CD4-positive, alpha-beta memory T cell (primary cell): ENCODE measurements at places on chromosomes 6 and 20.
A peak's percentile ranks its signal among the peaks of the same experiment; 100 is the strongest.

DNA sequence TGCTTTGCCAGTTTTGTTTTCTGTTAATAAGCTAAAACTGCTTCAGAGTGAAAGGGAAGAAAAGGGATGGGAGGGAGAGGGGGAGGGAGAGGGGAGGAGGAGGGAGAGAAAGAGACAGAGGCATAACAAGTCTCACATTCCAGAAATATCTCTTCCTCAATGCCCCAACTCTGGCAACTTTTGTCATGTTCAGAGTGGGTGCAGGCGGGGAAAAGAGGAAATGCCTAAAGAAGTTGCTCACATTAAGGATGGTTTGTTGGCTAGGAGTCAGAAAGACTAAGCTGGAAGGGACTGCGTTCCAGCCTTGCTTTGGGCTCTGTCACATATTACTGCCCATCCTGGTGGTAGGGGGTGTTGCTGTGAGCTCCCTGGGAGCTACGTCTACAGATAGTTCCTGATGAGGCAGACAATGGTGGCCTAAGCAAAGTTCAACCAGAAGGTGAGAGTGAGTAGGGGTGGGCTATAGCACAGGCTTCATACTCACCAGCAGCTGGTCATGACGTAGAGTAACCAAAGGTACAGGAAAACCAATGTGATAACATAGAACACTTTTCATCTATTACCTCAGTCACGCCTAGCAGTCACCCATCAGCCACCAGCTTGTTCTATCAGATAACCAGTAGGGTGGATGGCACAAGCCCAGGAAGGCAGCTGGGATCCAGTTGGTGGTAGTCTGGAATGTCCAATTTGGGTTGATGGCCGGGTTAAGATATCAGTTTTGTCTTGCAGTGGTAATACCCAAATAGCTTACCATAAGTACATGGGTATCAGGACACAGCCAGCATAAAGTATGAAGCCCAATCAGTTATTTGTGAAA is 2.1 kb downstream of the TSPYL4 start:
- DNase-seq, result no peak
- peak overlapping the region; percentile 97 for H3K27ac ChIP-seq
- no peak overlapping the region for H3K4me3 ChIP-seq
- H3K36me3 ChIP-seq, result no peaks in the 10 kb centered on the region

DNA sequence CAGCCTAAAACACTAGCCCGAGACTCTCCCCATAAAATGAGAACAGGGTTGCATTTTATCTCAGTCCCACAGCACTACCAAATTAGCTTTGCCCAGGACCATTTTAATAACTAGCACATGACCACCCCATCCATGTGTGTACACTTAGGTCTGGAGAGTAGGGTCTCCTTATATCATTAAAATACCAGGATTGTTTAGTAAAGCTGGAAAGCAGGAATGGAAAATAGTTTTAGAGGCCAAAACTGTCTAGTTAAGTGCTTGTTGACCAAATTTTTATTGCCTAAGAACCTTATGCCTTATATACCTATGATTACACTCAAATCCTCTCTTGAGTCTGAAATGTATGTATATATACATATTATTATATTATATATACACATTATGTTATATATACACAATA is 608.4 kb downstream of the HDGFL1 start:
- no peaks in the 10 kb centered on the region for H3K4me1 ChIP-seq
- DNase-seq, result no peak
- no peak overlapping the region for H3K27ac ChIP-seq
- H3K4me3 ChIP-seq, result no peak overlapping the region

- H3K36me3 ChIP-seq, result no peaks in the 10 kb centered on the region
- H3K27me3 ChIP-seq, result no peaks in the 10 kb centered on the region
- no peak for DNase-seq
- peaks cover 28% of the 10 kb centered on the region for H3K4me1 ChIP-seq
- no peak overlapping the region for H3K4me3 ChIP-seq
These were observed 23.8 kb downstream of the HLA-F start for GRCh38 chr6:29746846-29747687.

- peak; percentile 19 for DNase-seq
- no peak overlapping the region for H3K4me3 ChIP-seq
- no peaks in the 10 kb centered on the region for H3K4me1 ChIP-seq
- no peaks in the 10 kb centered on the region for H3K36me3 ChIP-seq
- no peak overlapping the region for H3K27ac ChIP-seq
These were observed 4.9 kb upstream of the BIRC7 start for GRCh38 chr20:63230800-63231268.

DNA sequence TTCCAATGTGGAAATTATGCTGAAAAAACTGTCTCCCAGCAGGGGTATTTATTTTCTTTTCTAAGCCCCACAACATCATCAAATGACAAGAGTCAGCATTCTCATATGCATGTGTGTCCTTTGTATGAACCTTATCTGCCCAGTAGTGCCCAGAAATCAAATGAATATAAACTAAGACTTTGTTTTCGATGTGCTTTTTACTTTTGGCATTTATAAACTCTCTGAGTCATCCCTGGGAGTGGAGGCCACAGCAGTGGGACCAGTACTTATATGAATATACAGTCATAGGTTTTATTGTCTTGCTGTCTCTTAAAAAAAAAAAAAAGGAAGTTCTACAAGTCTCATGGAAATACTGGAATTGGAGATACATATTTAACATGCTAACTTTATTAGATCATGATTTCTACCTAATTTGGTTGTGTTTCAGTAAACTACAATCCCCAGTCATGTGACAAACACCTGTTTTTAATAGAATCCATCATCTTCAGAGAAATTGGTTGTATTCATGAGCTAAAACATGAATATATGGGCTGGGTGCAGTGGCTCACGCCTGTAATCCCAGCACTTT is 99.2 kb upstream of the TMEM181 start:
- no peak for DNase-seq
- H3K4me3 ChIP-seq, result no peak overlapping the region
- H3K4me1 ChIP-seq, result no peaks in the 10 kb centered on the region
- H3K27me3 ChIP-seq, result no peaks in the 10 kb centered on the region
- no peak overlapping the region for H3K27ac ChIP-seq

DNA sequence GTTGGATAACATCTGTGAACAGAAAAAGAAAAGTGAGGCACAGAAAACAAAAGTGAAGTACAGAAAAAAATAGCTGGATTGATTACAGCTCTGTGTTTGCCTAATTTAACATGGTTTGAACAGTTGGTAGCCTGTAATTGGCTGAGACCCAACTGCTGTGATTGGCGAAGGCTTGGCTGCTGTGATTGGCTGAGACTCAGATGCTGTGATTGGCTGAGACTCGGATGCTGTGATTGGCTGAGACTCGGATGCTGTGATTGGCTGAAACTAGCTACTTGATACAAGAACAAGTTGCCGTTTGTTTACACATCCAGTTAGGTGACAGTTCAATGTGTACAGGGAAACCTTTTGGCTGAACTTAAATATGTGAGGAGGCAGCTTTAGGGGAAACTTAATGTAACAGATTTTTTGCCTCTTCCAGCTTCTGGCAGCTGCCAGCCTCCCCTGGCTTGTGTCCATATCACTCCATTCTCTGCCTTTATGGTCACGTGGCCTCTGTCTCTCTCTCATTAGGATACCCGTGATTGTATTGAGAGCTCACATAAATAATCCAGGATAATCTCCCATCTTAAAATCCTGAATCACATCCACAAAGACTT is 223.4 kb upstream of the FOXA2 start:
- no peak overlapping the region for H3K27ac ChIP-seq
- no peak for DNase-seq
- H3K36me3 ChIP-seq, result no peaks in the 10 kb centered on the region
- no peaks in the 10 kb centered on the region for H3K4me1 ChIP-seq
- no peak overlapping the region for H3K4me3 ChIP-seq

DNA sequence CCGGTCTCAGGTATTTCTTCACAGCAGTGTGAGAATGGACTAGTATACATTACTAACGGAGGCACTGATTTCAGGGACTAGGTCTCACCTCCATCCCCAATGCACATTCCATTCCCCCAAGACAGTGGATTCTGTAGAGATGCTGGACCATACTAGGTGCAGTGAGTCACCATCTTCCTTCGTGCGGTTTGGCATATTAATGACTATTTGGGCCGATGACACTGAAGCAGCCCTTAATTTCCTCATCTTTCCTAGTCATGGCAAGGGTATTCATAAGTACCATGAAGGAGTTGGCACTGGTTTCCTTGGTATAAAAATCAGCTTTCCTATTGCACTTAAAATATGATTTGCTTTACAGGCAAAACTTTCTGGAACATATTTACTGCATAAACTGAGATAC is 121.4 kb upstream of the TRAF3IP2 start:
- H3K4me3 ChIP-seq, result no peak overlapping the region
- peaks cover 5% of the 10 kb centered on the region for H3K36me3 ChIP-seq
- no peak for DNase-seq
- H3K27ac ChIP-seq, result no peak overlapping the region

GRCh38 chr6:45293306-45293705 is 34.8 kb upstream of the RUNX2 start:
- no peak overlapping the region for H3K27ac ChIP-seq
- peaks cover 22% of the 10 kb centered on the region for H3K4me1 ChIP-seq
- DNase-seq, result no peak
- no peak overlapping the region for H3K4me3 ChIP-seq
- H3K27me3 ChIP-seq, result no peaks in the 10 kb centered on the region

- H3K27me3 ChIP-seq, result no peaks in the 10 kb centered on the region
- H3K27ac ChIP-seq, result no peak overlapping the region
- H3K4me3 ChIP-seq, result no peak overlapping the region
- DNase-seq, result no peak
- H3K4me1 ChIP-seq, result no peaks in the 10 kb centered on the region
- H3K36me3 ChIP-seq, result no peaks in the 10 kb centered on the region
These were observed 16.4 kb upstream of the BRPF3 start for GRCh38 chr6:36180126-36180525.

DNA sequence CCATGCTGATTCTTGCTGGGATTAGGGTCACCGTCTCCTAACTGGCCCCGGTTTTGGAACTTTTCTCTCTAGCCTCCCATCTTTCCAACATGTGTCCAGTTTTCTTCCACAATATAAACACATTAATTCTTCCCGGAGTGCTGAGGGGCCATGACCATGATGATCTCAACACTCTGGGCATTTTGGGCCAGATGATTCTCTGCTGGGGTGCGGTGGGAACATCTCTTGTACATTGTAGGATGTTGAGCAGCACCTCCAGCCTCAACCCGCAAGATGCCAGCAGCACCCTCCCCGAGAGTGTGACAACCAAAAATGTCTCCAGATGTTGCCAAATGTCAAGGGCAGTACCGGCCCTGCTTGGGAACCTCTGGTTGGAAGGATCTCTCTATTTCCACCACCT is 164.8 kb downstream of the TFAP2C start:
- H3K4me1 ChIP-seq, result no peaks in the 10 kb centered on the region
- no peaks in the 10 kb centered on the region for H3K36me3 ChIP-seq
- DNase-seq, result no peak
- H3K4me3 ChIP-seq, result no peak overlapping the region

GRCh38 chr20:4894981-4895381 is 106.3 kb downstream of the SLC23A2 start:
- H3K36me3 ChIP-seq, result no peaks in the 10 kb centered on the region
- H3K4me1 ChIP-seq, result no peaks in the 10 kb centered on the region
- DNase-seq, result no peak

DNA sequence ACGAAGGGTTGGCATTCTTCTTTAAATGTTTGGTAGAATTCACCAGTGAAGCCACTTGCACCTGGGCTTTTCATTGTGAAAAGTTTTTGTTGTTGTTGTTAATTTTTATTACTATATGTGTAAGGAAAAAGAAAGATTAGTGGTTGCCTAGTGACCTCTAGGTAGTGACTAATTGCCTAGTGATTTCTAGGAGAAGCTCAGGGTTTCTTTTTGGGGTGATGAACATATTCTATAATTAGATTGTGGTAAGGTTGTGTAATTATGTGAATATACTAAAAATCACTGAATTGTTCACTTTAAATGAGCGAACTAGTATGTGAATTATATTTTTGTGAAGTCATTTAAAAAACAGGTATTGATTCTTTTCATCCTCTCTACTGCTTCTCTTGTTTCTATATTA is 123.8 kb upstream of the TMEM170B start:
- DNase-seq, result no peak
- no peaks in the 10 kb centered on the region for H3K36me3 ChIP-seq
- no peak overlapping the region for H3K27ac ChIP-seq

- H3K4me1 ChIP-seq, result peaks cover 10% of the 10 kb centered on the region
- no peak for DNase-seq
- no peak overlapping the region for H3K27ac ChIP-seq
- no peaks in the 10 kb centered on the region for H3K27me3 ChIP-seq
- no peak overlapping the region for H3K4me3 ChIP-seq
These were observed 97.1 kb upstream of the CEP85L start for GRCh38 chr6:118748311-118749062.

DNA sequence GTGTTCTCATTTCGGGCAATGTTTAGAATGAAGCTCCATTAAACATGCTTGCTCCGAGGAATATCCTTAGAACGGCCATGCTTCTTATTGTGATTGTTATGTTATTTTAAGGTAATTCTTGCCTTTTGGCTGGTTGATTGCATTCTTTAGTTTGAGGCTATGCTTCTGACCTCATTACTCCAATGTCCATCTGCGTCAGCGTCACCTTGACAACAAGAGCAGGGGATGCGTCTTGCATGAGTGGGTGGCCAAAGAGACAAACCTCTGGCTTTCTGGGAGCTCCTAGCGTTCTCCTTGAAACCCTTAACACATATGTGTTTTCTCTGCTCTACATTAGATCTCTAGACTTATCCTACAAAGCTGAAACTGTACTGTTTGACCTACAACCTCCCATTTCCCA is 184.3 kb downstream of the THBS2 start:
- H3K36me3 ChIP-seq, result no peaks in the 10 kb centered on the region
- H3K4me3 ChIP-seq, result no peak overlapping the region
- no peak overlapping the region for H3K27ac ChIP-seq
- H3K27me3 ChIP-seq, result no peaks in the 10 kb centered on the region
- no peaks in the 10 kb centered on the region for H3K4me1 ChIP-seq

GRCh38 chr6:27940766-27941165 is 16.3 kb upstream of the OR2B6 start:
- H3K27me3 ChIP-seq, result no peaks in the 10 kb centered on the region
- no peak for DNase-seq
- no peak overlapping the region for H3K27ac ChIP-seq
- H3K36me3 ChIP-seq, result no peaks in the 10 kb centered on the region
- H3K4me3 ChIP-seq, result no peak overlapping the region
- H3K4me1 ChIP-seq, result no peaks in the 10 kb centered on the region

- H3K27ac ChIP-seq, result no peak overlapping the region
- no peaks in the 10 kb centered on the region for H3K36me3 ChIP-seq
- H3K4me3 ChIP-seq, result no peak overlapping the region
- DNase-seq, result no peak
- H3K4me1 ChIP-seq, result no peaks in the 10 kb centered on the region
These were observed 93.4 kb upstream of the EEF1E1 start for GRCh38 chr6:8195714-8196102.

GRCh38 chr6:116925088-116925794 is 48.2 kb downstream of the RFX6 start:
- H3K4me3 ChIP-seq, result no peak overlapping the region
- no peaks in the 10 kb centered on the region for H3K36me3 ChIP-seq
- no peaks in the 10 kb centered on the region for H3K4me1 ChIP-seq
- H3K27ac ChIP-seq, result no peak overlapping the region

GRCh38 chr6:154852687-154853086 is 119.5 kb downstream of the SCAF8 start:
- no peaks in the 10 kb centered on the region for H3K4me1 ChIP-seq
- H3K27me3 ChIP-seq, result no peaks in the 10 kb centered on the region
- no peak overlapping the region for H3K27ac ChIP-seq
- H3K4me3 ChIP-seq, result no peak overlapping the region
